ENCODE measurements at places on chromosomes 5 and 9. TPM values are rescaled to one million over a fixed set of nuclear protein-coding genes. Genes with fewer than 3 reads are reported as not detected.

GRCh38 chr9:86563350-86563749 is 209.1 kb upstream of the TUT7 start:
- DNase-seq, result no peak

- DNase-seq, result no peak
Observed at GRCh38 chr9:101354143-101354764, 30.6 kb downstream of the BAAT start.

- DNase-seq, result no peak
Observed at GRCh38 chr9:110116543-110116885, 91.4 kb downstream of the C9orf152 start.

DNA sequence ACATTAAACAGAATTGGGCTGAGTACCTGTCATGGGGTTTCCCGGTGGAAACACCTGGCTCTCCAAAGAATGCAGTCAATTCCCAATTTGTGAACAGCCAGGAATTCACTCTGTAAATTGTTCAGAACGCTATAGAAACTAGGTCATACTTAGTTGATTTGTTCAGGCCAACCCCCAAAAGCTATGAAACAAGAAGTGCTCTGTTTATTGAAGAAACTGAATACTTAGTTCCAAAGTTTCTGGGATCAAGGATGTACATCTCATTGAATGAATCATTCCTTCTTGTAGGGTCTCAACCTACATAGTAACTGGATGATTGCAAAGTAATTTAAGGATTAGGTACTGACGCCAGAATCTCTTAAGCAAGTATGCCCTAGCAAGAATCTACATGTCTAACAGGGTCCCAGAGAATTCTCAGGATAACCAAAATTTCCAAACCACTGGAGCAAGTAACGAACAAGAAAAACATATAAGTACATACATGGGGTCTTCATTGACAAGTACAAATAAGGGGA is 659 bp upstream of the TUSC1 start:
- DNase-seq, result no peak

DNA sequence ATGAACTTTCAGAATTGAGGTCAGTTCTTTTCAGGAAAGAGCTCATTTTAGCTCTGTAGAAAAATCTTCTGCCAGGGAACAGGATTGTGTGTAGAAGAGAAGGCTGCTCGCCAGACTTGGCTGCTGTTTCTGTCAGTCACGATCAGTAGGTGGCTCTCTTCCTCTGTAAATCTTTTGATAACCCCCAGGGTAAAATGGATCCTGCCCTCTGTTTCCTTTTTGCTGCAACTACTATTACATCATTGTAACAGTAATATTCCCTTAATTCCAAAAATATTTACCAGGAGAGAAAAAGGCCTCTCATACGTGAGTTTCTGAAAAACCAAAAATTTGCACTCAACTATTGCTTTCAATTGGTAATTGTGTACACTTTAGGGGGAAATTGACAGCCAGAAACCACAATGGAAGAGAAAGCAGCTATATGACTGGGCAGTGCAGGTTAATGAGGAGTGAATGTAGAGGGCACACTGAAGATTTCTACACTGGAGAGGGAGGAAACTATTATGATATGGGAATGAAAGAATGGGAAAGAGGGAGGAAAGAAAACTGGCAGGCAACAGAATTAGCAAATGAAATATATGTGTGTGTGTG is 12.3 kb downstream of the IFNA21 start:
- DNase-seq, result no peak

GRCh38 chr5:33713136-33713765 is 178.5 kb downstream of the ADAMTS12 start:
- DNase-seq, result no peak

- DNase-seq, result peak; percentile 60
Observed at GRCh38 chr5:109053995-109054417, 306.3 kb downstream of the FER start.

DNA sequence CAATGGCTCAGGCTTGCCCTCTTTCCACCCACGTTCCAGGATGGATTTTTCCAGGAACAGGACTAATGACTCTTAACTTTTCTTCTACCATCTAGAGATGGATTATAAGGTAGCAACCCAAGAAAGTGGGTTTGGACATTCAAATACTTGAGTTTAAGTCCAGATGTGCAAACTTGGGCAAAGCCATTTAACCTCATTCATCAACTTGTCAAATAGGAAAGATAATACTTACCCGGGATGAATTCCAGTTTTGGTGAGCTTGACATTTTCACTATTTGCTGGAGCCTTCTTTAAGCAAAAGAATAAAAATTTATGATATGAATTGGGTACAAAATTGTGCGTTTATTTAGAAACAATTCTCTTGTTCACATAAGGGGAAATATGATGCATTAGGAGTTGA is 44.3 kb upstream of the ZBED3 start:
- DNase-seq, result no peak

DNA sequence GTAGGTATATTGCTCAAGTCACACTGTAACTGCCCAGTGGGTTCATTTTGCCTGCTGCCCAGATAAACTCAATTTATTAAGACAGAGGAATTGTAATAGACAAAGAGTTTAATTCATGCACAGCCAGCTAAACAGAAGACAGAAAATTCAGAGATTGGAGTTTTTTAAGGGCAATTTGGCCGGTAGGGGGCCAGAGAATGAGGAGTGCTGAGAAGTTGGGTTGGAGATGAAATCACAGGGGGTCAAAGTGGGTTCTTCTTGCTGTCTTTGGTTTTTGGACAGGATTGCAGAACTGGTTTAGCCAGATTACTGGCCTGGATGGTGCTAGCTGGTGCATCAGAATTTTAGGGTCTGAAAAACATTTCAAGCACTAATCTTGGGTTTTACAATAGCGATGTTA is 20.7 kb upstream of the IL33 start:
- DNase-seq, result no peak

GRCh38 chr9:89721971-89722530 is 117.2 kb downstream of the GADD45G start:
- DNase-seq, result no peak

- DNase-seq, result peak; percentile 79
Observed at GRCh38 chr9:137044502-137045177, 1.3 kb downstream of the NPDC1 start.

- no peak for DNase-seq
Observed at GRCh38 chr9:76876098-76876497, 29.8 kb downstream of the PRUNE2 start.

GRCh38 chr5:59393585-59394420 is 499.7 kb downstream of the PDE4D start:
- DNase-seq, result no peak

GRCh38 chr5:116557669-116558271 is 16.9 kb downstream of the SEMA6A start:
- peak; percentile 48 for DNase-seq

- DNase-seq, result no peak
Observed at GRCh38 chr5:141392429-141393198, at the start of gene PCDHGA8. PCDHGA8 (plus strand) TSS chr5:141392633; CDS start chr5:141392814, 181 bp downstream.

DNA sequence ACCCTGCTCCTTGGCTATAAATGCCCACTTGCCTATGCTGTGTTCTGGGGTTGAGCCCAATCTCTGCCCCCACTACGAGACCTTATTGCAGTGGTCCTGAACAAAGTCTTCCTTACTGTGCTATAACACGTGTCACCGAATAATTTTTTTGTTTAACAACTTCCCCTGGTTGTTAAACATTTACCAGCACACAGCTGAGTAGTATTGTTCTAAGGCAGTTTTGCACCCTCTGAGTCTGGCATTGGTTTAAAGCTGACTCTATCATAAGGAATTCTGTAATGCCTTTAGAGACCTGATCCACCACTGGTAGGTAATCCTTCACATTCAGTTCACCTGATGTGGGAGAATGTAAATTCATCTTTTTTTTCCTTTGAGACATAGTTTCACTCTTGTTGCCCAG is 25.6 kb upstream of the ANKRD31 start:
- no peak for DNase-seq

DNA sequence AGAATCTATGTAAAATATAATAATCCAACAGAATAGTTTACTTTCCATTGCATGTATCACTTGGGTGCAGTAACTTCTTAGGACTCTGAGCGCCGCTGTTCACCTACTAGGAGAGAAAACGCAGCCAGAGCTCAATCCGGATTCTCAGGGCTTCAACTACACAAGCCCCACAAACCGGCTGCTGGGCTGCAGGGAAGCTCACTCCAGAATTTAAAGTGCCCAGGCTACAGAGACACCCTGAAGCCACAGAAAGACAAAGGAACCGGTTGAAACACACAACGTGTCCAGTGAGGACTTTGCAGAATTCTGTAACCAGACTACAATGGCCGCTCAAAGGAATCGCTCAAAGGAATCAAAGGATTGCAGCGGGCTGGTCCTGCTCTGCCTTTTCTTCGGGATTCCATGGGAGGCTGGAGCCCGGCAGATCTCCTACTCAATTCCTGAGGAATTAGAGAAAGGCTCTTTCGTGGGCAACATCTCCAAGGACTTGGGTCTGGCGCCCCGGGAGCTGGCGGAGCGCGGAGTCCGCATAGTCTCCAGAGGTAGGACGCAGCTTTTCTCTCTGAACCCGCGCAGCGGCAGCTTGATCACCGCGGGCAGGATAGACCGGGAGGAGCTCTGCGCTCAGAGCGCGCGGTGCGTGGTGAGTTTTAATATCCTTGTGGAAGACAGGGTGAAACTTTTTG is at the start of gene PCDHGA10:
Gene PCDHGA10 (plus strand): TSS at position 134 of the 686 bp plus-strand sequence. CDS start 189 bp downstream, at position 323.
- DNase-seq, result peak; percentile 67

DNA sequence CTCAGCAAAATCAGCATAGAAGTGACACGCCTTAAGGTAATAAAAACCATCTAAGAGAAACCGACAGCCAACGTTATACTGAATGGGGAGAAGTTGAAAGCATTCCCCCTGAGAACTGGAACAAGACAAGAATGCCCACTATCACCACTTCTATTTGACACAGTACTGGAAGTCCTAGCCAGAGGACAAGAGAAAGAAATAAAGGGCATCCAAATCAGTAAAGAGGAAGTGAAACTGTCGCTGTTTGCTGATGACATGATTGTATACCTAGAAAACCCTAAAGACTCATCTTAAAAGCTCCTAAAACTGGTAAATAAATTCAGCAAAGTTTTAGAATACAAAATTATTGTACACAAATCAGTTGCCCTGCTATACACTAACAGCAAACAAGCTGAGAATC is 393.3 kb downstream of the KIF4B start:
- no peak for DNase-seq

- no peak for DNase-seq
Observed at GRCh38 chr5:143187495-143187894, 216.0 kb downstream of the NR3C1 start.

HEXB gene
- 43.7 TPM for polyA plus RNA-seq

FXN gene
- polyA plus RNA-seq, result 14.7 TPM

CTSV gene
- 0.61 TPM for polyA plus RNA-seq

GDF9 gene
- not detected for polyA plus RNA-seq

EXOSC3 gene
- polyA plus RNA-seq, result 27.2 TPM

MORN5 gene
- polyA plus RNA-seq, result not detected

All from stomach (tissue), 19 donors.